ENCODE measurements at places on chromosomes 1 and 21.

- DNase-seq: no peak
Measured at GRCh38 chr1:40645118-40645680, 20.3 kb downstream of the RIMS3 start.

- no peak for DNase-seq
Measured at GRCh38 chr1:154445040-154445472, 39.9 kb downstream of the IL6R start.

GRCh38 chr1:118947790-118948189 lies 40.4 kb downstream of the TBX15 start:
- no peak for DNase-seq

DNA sequence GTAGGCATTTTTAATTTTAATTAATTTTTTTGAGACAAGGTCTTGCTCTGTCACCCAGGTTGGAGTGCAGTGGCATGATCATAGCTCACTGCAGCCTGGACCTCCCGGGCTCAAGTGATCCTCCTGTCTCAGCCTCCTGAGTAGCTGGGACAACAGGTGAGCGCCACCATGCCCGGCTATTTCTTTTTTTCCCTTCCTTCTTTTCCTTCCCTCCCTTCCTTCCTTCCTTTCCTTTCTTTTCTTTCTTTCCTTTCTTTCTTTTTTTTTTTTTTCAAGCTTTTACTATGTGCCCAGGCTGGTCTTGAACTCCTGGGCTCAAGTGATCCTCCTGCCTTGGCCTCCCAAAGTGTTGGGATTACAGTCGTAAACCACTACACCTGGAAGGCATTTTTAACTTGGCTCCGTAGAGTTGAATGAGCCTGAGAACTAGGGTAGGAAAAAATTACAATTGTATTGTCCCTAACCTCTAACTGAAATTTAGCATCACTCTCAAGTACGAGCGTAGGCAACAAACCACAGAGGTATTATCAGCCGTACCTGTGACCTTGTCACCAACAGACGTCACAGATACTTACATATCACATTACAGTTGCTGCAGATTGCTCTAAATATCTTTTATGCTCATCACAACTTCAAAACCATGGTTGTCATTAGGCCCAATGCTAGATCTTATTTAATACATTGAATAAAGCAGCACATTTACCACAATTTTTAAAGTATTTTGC lies 8.0 kb downstream of the RUNX3 start:
- no peak for DNase-seq

DNA sequence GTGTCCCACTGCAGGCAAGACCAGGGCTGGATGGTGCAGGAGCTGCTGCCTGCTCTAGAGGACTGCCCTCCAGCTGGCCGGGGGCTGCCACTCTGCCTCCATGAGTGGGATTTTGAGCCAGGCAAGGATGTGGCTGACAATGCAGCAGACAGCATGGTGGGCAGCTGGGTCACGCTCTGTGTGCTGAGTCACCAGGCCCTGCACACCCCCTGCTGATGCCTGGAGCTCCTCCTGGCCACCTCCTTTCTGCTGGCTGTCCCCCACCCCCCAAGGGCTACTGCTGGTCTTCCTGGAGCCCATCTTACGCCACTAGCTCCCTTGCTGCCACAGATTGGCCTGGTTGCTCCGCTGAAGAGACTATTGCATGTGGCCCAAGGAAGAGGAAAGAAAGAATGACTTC lies 3.9 kb upstream of the ZSCAN20 start:
- DNase-seq: no peak

- no peak for DNase-seq
Measured at GRCh38 chr21:38297871-38298270, 41.1 kb downstream of the KCNJ15 start.

DNA sequence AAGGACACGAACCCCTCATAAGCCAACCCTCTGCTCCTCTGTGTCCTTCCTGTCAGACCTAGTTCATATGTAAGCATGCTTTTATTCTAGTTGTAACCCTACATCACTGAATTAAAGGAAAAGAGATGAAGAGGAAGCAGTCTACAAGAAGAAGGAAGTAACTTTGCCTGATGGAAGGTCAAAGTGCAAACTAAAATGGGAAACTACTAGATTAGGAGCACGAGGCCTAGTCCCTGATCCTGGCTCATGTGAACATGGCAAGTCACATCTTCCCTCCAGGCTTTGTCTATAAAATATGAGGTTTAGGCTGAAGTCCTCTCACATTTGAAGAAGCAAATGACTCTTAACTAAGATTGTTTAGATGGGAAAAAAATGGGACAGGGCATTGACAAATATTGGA lies 13.2 kb downstream of the ZMYND12 start:
- DNase-seq: no peak
